ENCODE measurements at places on chromosomes 1 and 21.

DNA sequence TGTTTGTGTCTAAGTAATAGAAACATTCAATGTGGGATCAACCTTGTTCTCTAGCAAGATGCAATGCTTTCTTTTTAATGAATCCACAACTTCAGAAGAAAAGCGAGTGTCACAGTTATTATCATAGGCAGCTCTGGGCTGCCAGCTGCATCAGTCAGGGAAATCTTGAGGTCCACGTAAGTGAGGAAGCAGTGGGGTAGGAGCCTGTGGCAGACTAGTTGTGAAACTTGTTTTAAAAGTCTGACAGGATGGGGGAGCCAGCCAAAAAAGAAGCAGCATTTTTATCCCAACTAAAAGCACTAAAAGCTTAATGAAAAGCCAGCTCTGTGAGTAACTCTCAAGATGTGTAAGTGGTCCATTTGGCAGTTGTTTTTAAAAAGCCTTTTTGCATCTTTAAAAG is 113.1 kb downstream of the ZNF326 start:
- no peak for DNase-seq

DNA sequence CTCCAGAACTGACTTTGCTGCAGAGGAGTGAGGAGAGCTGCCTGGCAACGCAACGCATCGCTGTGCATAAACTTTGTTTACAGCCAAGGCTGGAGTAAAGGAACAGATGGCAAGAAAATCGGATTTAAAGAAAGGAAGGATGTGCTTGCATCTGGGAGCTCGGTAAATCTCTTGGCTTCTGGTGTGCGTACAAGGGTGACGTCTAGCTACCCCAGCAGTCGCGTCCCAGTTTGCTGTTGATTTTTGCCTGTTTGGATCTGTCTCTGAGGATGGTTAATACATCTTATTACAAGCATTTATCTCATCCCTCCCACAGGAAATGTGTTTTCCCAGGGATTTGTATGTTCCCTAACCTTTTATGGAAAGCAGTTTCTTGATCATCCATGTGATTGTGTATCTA is 73.3 kb upstream of the RALGPS2 start:
- no peak for DNase-seq

DNA sequence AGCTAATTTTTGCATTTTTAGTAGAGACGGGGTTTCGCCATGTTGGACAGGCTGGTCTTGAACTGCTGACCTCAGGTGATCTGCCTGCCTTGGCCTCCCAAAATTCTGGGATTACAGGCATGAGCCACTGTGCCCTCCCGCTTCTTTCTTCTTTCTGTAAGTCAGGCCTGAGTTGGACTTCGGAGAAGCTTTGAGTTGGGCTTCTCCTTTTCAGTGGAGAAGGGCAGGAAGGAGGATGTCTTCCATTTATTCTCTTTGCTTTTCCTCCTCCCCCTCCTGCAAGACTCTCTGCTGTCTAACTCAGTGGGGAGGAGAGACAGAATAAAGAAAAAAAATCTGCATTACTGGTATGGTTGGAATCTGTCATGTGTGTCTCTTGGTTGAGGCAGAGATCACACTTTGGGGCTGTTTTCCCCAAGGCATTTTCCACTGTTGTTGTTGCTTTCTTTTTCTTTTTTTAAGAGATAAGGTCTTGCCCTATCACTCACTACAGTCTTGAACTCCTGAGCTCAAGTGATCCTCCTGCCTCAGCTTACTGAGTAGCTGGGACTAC is 13.2 kb upstream of the DEGS1 start:
- DNase-seq = no peak

- DNase-seq = no peak
Measured at GRCh38 chr1:101389547-101389929, 152.7 kb downstream of the S1PR1 start.

DNA sequence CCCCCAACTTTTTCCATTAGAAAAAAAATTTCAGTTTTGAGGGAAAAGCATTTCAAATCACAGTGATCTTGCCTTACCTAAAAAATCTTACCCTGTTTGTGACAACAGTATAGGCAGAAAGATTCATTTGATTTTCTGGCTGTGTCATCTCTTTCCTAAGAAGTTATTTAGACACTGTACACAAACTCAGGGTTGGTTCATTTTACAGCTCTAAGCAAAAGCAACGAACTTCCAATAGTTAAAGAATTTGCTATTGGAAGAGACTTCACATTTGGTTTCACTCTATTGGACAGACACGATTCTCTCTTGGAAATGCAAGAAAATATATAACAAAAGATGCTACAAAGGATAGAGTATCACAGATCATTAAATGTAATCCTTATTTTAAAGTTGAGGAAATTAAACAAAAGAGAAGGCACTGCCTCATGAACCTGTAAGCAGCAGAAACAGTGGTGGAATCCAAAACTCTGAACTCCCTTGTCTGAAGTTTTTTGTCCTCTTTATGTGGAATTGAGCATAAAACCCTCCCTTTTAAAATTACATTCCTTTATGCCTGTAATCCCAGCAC is 20.8 kb downstream of the EYA3 start:
- DNase-seq = no peak

- no peak for DNase-seq
Measured at GRCh38 chr21:44701541-44701940, 4.6 kb downstream of the KRTAP10-12 start.

DNA sequence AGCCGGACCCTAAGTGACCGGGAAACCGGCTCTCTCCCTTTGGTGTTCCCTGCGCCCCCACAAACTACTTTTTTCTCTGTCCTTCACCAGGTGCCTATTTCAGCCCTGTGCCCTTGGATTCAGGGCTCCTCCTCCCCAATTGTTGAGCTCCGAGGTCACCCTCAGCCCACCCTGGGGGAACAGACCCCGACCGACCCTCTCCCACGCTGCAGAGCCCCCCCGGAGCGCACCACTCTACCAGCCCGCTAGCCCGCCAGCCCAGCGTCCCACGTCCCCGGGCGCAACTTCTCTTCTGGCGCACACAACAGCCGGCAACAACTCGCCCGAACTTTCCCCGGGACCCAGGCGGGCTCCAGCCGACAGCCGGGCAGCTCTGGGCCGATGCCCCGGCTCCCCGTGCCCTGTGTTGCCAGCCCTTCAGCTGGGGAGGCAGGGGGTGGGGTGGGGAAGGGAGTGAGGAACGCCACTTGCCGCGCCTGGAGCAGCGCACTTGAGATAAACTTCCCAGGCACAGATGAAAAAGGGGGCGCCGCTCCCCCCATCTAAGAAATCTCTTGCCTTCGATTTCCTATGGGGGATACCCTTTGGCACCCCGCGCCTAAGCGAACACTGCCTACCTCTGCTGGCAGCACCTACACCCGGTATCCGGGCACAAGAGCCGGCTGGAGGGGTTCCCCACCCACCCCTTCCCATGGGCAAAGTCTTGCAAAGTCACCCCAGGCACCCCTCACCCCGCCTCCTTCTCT is 997 bp downstream of the CASZ1 start:
- no peak for DNase-seq

GRCh38 chr1:1173793-1174415 is at the start of gene TTLL10:
TSS of gene TTLL10 (plus strand) at chr1:1173880. CDS start at chr1:1179216, 5,336 bp downstream.
- DNase-seq = peak; percentile 37

DNA sequence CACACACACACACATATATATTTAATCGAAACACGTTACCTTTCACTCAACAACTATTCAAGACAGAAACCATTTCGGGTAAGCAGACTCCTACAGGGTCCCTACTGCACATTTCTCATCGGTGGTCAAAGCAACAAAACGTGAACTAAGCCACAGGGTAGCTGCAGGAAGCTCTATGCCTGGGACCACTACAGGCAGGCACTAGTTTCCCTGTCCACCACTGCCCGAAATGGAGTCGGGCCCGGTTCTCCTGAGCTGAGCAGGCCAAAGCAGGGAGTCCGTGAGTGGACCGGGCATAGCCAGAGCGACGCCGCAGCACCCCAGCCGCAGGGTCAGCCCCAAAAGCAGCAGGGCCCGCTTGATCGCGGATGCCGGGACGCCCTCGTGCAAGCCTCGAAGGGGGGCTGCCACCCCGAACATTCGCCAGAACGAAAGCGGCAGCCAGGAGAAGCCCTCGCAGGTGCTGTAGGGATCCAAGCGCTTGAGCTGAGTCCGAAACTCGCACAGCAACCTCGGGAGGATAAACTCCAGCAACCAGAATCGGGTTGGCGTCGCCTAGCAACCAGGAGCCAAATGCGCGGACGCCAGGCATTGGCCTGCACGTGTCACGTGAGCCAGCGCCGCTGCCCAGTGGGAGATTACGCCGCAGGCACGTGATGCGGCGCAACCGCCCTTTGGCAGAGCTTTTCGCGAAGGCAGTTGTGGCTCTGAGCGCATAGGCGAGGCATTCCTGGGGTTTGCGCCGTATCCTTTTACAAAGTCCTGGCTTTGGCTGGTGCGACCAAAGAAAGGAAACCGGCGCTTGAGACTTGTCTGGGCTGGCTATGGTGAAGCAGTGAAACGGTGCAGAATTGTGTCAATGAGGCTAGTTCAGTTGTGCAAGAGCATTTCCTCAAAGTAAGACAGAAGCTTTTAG is 13.9 kb upstream of the DDI2 start:
- peak; percentile 97 for DNase-seq

DNA sequence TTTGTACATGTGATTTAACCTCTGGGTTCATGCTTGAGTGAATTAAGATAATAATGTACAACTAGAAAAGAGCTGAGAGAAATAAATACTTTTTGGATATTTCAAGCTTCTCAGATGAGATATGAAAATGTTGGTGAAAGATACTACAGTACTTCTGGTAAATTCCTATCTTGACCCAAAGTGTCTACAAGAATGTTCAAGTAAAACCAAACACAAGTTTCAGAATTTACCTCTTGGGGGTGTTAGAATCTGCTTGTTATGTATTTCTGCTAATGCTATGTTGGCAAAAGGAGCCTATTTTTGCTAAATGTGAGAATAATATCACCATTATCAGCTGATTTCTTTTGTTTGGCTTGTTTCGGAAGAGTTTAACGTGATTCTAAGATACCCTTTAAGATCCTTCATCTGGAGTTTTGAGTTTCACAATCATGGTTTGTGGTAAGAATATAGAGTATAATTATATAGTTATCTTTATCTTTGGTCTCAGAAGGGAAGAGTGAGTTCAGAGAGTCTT is 388.5 kb downstream of the LMO4 start:
- DNase-seq = no peak

DNA sequence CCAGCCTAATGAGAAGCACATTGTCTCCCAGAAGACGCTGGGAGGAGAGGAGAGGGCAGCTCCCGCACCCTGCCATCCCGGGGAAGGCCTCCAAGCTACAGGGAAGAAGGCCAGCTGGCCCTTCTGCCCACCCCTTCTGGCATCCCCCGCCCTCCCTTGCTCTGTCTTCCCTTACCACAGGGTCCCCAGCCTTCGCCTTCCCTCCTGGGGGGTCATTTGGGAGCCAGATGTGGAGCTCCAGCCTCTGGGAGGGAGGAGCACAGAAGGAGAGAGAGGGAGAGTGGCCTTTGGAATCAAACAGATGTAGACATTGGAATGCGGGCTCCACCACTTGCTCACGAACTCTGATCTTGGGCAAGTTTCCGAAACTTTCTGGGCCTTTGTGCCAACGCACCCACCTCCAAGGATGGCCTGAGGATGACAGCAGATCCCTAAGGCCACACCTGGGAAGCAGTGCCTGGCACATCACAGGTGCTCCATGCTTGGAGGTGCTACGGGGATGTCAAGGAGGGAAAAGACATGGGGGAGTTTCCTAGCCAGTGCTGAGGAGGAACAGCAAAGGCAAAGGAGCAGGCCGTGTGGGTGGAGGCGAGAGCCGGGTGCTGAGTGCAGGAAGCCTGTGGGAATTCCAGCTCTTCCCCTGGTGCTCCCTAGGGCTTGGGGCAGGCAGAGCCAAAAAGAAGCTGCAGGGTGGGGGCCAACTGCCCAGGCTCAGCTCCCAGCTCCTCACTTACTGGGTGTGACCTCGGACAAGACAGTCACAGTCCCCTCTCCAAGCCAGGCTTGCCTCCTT is 23.1 kb upstream of the RSPO1 start:
- DNase-seq = no peak

- DNase-seq = no peak
Measured at GRCh38 chr1:173275496-173275895, 68.4 kb upstream of the TNFSF4 start.

- DNase-seq = no peak
Measured at GRCh38 chr1:156138458-156138867, 14.9 kb upstream of the SEMA4A start.

- no peak for DNase-seq
Measured at GRCh38 chr21:32035617-32036016, 162.8 kb downstream of the HUNK start.

DNA sequence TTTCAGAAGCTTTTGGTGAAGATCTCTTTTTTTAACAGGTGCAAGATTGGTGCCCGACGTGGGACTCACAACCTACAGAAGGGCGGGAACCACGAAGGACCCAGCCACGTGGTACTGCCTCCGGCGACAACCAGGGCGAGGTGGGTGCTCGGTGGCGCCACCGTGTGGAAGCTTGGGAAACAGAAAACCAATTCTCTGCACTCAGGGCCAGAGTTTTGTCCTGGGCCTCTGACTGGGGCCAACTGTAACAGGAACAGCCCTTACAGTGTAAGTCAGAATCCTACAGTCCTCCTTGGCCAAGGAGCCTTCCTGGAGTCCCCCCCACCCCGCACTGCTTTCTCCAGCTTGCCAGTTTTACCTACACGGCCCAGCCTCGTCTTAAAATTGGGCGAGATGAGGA is 11.6 kb upstream of the S100A7A start:
- DNase-seq = peak; percentile 24

DNA sequence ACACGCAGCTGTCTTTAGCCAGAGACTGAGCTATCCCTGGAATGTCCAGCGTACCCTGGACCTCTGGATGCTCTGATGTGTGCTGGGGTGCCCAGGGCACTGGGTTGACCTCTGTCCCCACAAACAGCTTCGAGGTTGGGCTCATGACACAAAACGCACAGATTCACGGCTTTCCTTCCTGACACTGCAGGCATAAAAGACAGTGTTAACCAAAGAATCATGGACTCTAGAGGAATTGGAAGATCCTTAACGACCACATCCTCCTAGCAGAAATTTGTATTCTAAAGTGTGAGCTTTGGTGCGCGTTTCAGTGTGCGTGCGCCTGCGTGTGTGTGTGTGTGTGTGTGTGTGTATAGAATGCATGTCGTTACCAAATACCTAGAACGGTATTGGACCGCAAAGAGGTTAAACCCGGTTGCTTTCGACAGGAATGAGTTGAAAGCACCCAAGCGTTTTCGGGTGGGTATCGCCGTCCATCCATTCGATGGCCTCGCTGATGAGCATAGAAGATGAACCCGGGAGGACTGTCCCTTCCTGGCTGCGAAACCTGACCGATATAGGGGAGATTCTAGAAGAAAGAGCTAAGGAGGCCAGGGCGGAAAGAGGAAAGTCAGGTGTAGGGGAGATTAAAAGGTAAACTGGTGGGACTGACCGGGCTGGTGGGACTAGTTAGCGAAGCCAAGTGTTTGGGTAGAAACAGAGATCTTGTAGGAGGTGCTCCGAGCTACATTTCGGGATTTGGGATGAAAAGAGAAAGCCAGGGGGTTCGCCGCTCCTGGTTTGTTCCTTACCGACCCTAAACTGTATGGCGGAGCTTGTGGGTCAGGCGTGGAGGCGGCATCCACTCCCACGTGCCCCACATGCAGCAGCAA is 6.8 kb upstream of the LHX9 start:
- DNase-seq = peak; percentile 45

DNA sequence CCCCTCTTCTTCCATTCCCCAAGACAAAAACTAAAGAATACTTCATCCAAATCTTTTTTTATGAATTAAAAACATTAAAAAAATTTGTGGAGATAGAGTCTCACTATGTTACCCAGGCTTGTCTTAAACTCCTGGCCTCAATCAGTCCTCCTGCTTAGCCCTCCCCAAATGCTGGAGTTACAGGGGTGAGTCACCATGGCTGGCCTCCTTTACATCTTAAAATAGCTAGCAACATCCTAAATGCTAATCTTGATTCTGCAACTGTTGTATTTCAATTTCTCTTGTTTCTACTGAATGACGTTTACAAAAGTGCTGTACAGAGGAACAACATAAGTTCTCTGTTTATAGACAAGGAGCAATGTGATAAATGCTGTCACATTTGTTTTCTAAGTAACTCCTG is 483.5 kb downstream of the ADGRL2 start:
- DNase-seq = no peak
